ENCODE measurements at places on chromosomes 4 and X.
A peak's percentile ranks its signal among the peaks of the same experiment; 100 is the strongest.

DNA sequence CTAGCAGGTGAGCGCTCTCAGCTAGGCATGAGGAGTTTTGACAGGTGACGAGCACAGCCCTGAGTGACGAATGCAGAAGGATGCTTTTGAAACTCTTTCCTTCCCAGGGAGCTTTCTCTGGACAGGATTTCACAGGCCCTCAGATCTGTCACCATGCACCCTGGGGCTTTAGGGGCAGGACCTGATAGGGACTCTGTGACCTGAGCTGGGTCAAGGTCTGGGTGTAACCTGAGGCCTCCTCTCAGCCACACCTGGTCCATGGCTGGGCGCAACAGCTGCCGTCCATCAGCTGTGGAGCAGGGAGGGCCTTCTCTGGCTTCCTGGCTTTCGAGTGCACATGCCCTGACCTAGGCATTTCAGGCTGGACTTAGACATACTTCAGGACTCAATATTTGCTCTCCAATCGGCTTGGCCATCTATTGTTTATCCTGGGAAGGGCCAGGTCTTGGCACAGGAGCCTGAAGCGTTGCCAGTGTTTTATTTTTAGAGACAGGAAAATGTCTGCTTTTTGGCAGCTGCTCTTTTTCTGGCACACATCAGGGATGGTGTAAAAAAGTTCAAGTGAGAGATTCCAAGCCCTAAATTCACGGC, 56.4 kb downstream of the C4orf51 start:
- no peak overlapping the region for H3K4me3 ChIP-seq
- no peaks in the 10 kb centered on the region for H3K36me3 ChIP-seq
- no peaks in the 10 kb centered on the region for H3K27me3 ChIP-seq
- peaks cover 25% of the 10 kb centered on the region for H3K4me1 ChIP-seq
- peak; percentile 43 for DNase-seq

DNA sequence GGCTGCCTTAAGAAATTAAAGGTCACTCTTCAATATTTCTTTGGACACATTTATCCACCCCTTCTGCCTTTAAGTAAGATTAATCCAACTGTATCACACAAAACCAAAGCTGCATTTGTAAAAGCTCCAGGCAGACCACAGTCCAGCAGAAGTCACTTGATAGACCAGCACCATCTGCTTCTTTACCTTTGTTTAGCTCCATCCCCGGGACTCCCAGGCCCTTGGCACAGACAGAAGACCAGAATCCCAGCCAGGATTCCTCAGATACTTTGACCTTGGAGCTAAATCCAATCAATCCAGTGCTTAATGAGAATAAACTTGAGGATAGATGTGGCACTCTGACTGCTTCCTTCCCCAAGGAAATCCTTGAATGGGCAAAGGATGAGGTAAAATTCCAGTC, 333.1 kb upstream of the RASGEF1B start:
- no peak for DNase-seq
- no peaks in the 10 kb centered on the region for H3K27me3 ChIP-seq
- H3K4me1 ChIP-seq, result no peaks in the 10 kb centered on the region
- H3K4me3 ChIP-seq, result no peak overlapping the region

- H3K27ac ChIP-seq, result no peak overlapping the region
- H3K27me3 ChIP-seq, result no peaks in the 10 kb centered on the region
- peaks cover 3% of the 10 kb centered on the region for H3K4me1 ChIP-seq
- H3K4me3 ChIP-seq, result no peak overlapping the region
- H3K36me3 ChIP-seq, result peaks cover 6% of the 10 kb centered on the region
Measured at GRCh38 chr4:153296040-153296823, 48.3 kb upstream of the MND1 start.

DNA sequence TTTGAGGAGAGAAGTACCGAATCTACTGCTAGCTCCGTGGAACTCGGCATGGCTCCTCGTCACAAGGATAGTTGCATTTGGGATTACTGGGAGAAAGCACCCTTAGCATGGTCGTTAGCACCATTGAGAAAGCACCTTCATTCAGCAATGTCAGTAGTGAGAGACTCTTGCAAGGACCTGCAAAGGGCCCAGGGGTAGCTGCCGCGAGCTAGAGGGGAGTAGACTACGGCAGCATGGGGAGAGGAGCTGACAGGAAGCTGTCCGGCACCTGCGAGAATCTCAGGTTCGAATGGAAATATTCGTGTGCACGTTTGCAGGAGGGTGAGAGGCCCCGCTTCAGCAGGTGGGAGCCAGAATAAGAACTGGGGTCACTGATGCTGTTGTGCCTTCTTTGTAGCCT, 20.2 kb downstream of the TLR10 start:
- no peak overlapping the region for H3K4me3 ChIP-seq
- no peaks in the 10 kb centered on the region for H3K4me1 ChIP-seq
- H3K27me3 ChIP-seq, result no peaks in the 10 kb centered on the region
- DNase-seq, result no peak

GRCh38 chrX:10923466-10923865, 187.7 kb upstream of the HCCS start:
- H3K27ac ChIP-seq, result no peak overlapping the region
- no peak overlapping the region for H3K4me3 ChIP-seq
- DNase-seq, result no peak
- H3K36me3 ChIP-seq, result no peaks in the 10 kb centered on the region
- no peaks in the 10 kb centered on the region for H3K27me3 ChIP-seq

DNA sequence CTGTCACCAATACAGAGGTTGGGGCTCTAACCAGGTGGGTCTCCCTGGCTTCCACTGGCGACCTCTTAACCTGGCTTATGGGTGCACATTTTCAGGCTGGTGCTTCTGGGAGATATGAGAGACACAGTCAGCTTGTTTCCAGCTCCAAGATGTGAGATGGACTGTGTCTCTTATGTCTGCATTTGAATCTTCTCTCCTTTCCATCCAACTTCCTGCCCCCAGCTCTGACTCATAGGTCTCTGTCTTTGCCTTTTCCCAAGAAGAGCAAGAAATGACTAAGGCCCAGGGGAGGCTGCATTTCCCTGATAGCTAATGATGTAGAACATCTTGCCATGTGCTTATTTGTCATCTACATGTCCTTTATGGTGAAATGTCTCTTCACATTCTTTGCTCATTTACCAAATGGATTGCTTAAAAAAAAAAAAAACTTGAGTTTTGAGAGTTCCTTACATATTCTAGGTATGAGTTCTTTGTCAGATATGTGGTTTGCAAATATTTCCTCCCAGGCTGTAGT, 3.2 kb upstream of the UXT start:
- no peak overlapping the region for H3K27ac ChIP-seq
- H3K4me3 ChIP-seq, result no peak overlapping the region
- DNase-seq, result no peak

DNA sequence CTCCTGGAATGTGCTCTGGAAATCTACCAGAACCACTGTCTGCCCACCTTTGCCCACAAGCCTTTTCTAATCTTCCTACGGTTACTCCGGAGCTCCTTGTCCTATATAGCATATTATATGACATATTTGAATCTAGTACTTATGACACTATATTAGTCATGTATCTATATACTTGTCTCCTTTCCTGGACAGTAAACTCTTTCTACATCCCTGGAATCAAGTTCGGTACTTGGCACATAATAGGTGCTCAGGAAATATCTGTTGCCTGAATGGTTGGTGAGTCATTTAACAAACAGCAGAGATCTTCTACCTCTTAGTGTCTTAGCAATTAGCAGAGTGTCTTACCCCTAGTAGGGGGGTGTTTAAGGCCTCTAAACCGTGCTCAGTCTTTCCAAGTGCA, 123.6 kb downstream of the RELL1 start:
- H3K36me3 ChIP-seq, result no peaks in the 10 kb centered on the region
- no peaks in the 10 kb centered on the region for H3K27me3 ChIP-seq
- no peak overlapping the region for H3K27ac ChIP-seq
- H3K4me1 ChIP-seq, result peaks cover 2% of the 10 kb centered on the region
- H3K4me3 ChIP-seq, result no peak overlapping the region

DNA sequence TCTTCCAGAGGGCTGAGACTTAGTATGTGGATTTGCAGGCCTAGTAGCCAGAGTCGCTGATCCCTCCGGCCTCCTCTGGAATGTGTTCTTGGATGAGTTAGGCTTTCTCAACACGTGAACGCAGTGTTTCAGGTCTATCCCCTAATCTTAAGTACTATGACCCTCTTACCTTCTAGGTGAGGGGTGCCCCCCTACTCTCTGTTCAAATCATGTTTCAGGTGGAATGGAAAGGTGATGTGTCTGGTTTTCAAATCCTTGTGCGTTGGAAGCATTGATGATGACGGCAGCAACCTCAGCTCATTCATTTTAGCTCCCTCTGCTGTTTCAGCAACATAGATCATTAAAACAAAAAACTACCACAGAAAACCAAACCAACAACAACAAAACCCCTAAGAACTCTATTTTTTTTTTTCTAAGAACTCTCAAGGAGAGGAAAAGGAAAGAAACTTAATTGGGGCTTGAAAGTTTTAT, 56.4 kb downstream of the RWDD4 start:
- no peak overlapping the region for H3K27ac ChIP-seq
- H3K36me3 ChIP-seq, result no peaks in the 10 kb centered on the region
- H3K4me3 ChIP-seq, result no peak overlapping the region

DNA sequence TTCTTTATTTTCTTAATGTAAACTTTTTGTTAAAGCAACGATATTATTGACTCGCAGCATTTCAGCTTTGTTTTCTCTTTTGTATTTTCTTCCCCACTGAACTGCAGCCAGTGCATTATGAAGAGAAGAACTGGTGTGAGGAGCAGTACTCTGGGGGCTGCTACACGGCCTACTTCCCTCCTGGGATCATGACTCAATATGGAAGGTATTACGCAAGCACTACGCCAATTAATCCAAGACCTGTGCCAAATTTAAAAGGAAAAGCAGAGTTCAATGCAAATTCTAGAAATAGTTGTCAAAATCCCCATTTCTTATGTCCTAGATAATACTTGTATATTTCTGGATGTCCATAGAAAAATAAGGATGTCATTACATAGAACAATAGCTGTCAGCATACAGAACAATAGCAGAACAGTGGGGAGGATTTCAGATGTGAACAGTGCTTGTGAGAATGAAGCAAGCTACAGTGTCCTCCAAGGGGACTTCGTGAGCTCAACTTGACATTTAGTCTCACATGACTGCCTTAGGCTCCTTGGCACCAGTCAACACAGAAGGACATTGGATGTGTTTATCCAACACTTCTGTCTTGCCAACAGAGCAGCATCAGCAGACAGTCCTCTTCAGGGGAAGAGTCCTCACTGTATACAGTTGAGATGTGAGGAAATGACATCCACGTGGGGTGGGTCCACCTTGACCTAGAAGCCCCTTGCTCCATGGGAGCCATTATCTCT, 85.9 kb downstream of the MAOA start:
- H3K27ac ChIP-seq, result peak overlapping the region; percentile 53
- no peak overlapping the region for H3K4me3 ChIP-seq
- DNase-seq, result no peak
- no peaks in the 10 kb centered on the region for H3K36me3 ChIP-seq
- no peaks in the 10 kb centered on the region for H3K4me1 ChIP-seq
- H3K27me3 ChIP-seq, result peaks cover 4% of the 10 kb centered on the region

DNA sequence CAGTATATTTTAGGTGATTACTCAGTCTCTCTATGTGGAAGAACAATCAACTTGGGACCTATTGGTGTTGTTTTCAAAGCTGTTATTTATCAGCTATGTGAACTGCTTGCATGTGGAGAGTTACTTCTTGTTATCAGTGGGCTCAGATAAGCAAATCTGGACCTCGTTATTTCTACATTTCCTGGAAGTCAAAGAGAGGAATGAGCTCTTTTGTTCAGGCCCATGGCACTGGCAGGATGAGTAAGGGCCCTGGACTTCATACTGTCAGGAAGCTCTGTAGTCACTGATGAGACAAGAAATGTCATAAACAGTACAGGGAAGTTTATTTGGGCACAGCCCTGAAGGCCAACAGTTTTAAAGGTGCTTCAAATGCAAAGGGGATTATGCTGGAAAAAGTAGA, 760.6 kb upstream of the EPHA5 start:
- H3K4me3 ChIP-seq, result no peak overlapping the region
- H3K27ac ChIP-seq, result no peak overlapping the region
- no peak for DNase-seq
- no peaks in the 10 kb centered on the region for H3K36me3 ChIP-seq

GRCh38 chr4:178664621-178665020, 1222.4 kb upstream of the AGA start:
- no peaks in the 10 kb centered on the region for H3K4me1 ChIP-seq
- no peaks in the 10 kb centered on the region for H3K27me3 ChIP-seq
- DNase-seq, result no peak
- H3K36me3 ChIP-seq, result no peaks in the 10 kb centered on the region

DNA sequence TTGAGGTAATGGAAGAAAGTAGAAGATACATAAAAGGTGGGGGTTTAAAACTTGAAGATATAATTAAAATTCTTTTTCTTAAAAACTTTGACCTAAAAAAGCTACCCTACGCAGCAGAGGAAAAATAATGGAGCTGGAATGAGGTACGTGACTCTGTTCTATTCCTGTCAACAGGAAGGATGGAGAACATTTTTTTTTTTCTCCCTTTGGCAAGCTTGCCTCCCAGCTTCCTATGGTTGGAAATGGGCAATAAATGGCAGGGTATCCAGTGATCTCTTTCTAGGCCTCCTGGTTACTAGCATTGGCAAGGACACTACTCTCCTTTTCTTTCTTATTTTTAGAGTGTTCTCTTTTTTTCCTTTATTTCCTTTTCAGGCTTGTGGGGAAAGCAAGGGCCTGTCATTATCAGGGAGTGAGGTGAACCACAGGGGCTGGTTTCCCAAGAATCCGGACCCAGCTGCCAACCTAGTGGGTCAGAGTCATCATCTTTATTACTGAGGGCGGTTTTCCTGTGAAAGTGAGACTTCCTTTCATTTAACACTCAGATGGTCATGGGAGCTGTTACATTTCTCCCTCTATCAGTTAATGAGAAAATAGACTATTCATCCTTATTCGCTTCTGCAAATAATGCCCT, 224.6 kb downstream of the SPRY1 start:
- no peak overlapping the region for H3K4me3 ChIP-seq
- no peak for DNase-seq
- H3K27ac ChIP-seq, result no peak overlapping the region
- H3K36me3 ChIP-seq, result no peaks in the 10 kb centered on the region

GRCh38 chr4:10960389-10960788, 275.8 kb upstream of the CLNK start:
- no peaks in the 10 kb centered on the region for H3K36me3 ChIP-seq
- no peak overlapping the region for H3K27ac ChIP-seq
- peak; percentile 33 for DNase-seq
- no peaks in the 10 kb centered on the region for H3K4me1 ChIP-seq
